ENCODE measurements at places on chromosomes 1 and 21.
A peak's percentile ranks its signal among the peaks of the same experiment; 100 is the strongest.

- DNase-seq: no peak
Measured at GRCh38 chr1:224591326-224591725, 24.8 kb upstream of the CNIH3 start.

DNA sequence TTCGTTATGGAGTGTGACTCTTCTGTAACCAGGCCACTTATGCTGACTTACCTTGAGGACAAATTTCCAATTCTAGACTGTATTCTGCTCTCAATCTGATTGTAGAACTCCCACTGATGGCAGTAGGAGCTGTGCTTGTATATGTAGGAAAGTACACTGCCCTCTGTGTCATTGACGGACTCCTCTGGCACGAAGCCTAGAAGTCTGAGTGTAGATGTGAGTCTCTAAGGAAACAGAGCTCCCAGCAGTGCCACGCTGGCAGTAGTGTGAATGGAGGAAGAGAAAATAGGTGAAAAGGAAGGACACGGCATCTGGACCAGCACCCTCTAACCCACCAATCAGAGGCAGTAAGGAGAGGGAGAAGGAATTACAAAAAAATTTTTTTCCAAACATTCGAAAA, 130.4 kb upstream of the ADGRL2 start:
- DNase-seq: peak; percentile 73

- no peak for DNase-seq
Measured at GRCh38 chr1:115705963-115706362, 62.6 kb downstream of the CASQ2 start.

- no peak for DNase-seq
Measured at GRCh38 chr1:208820580-208821212, 576.5 kb upstream of the PLXNA2 start.

DNA sequence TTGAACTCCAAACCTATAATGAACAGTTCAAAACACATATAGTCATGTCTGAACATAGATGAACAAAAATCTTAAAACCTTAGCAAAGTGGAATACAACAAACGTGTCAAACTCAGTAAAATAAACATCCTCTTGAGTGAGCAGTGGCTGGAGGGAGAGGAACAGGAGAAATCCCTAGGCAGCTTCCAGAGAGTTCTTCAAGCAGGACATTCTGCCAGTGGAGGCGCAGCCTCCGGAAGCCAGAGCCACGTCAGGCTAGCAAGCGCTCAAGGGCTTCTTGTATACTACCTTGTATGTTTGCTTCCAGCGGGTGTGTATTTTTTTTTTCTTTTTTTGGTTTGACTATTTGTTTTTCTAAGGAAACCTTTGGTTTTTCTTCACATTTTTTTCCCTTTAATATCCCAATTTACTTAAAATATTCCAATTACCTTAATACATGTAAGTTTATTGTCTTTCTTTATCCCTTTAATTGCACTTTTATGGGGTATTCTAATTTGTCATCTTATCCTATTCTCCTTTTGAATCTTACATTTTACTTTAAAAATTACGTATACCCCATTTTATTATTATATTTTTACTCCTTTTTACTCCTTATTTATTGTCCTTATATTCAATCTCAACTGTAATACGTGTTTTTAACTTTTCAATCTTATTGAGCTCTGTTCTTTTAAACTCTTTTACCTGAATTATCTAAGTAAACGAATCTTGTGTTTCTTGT, 42.0 kb downstream of the COLGALT2 start:
- no peak for DNase-seq

- DNase-seq: no peak
Measured at GRCh38 chr1:205514211-205515142, 10.0 kb downstream of the CDK18 start.

GRCh38 chr1:208231881-208232661, 12.1 kb downstream of the PLXNA2 start:
- no peak for DNase-seq
